ENCODE measurements at places on chromosomes 3 and 15. TPM values are rescaled to one million over a fixed set of nuclear protein-coding genes. Genes with fewer than 3 reads are reported as not detected.

The TFDP2 gene
- 23.0 TPM for total RNA-seq

The AHSG gene
- not detected for total RNA-seq

DNA sequence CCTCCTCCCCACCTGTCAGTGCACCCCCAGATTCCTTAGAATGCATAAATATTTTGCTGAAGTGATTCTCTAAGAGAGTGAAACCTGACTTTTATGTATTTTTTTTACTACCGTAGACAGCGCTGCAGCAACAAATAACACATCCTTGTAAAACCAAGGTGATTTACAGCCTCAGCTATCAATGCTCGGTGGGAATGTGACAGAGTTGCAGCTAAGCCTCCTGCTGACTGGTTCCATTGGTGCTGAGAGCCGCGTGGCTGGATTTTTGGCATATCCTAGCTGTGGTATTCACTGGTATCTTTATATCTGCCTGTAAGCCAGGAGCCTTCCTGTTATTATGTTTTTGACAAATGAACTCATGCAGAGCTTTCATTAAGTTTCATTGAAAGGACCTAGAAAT, 11.0 kb downstream of the FGD5 start:
- no peak overlapping the region for H3K4me3 ChIP-seq
- H3K36me3 ChIP-seq = no peaks in the 10 kb centered on the region
- H3K4me1 ChIP-seq = no peaks in the 10 kb centered on the region
- H3K27ac ChIP-seq = no peak overlapping the region
- peaks cover 9% of the 10 kb centered on the region for H3K27me3 ChIP-seq

DNA sequence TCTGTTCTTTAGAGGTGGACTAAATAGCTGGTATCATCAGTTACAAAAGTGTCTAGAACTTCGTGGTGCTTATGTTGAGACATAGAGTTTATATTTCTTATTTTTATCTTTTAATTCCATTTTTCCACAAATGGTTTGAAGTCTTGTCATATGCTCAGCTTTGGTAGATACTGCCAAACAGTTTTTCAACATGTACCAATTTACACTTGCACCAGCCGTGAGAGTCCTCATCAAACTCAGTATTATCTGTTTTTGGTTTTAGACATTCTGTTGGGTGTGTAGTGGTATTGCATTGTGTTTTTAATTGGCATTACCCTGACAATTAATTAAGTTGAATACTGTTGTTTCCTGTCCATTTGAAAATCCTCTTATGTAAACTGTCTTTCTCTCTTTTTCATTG, 16.7 kb downstream of the ISLR2 start:
- peaks cover 20% of the 10 kb centered on the region for H3K27me3 ChIP-seq
- no peak overlapping the region for H3K27ac ChIP-seq
- no peaks in the 10 kb centered on the region for H3K4me1 ChIP-seq
- DNase-seq = no peak
- H3K36me3 ChIP-seq = no peaks in the 10 kb centered on the region
